Thyroid gland (tissue), 4 donors: ENCODE measurements at places on chromosomes 6 and 20. TPM values are rescaled to one million over a fixed set of nuclear protein-coding genes. Genes with fewer than 3 reads are reported as not detected.

DNA sequence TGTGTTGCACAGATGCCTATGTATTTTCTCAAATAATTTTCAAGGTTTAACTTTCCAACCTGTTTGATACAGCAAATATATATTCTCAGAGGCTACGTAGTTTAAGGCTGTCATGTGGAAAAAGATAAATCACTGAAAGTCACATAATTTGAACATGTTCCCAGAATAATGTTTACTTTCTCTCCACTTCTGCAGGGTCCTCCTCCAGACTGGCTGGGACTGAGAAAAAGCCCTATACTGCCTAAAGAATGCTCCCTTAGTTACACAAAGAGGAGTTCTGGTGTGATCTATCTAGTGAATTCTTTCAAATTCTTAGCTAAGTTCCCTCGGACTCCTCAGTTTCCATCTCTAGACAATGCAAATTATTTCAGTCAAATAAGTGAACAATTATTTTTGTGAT is 411.0 kb downstream of the C6orf118 start:
- DNase-seq = no peak

SLC16A10 gene
- total RNA-seq = 18.7 TPM

PAK5 gene
- not detected for total RNA-seq

MAP1LC3A gene
- 119 TPM for total RNA-seq

DNA sequence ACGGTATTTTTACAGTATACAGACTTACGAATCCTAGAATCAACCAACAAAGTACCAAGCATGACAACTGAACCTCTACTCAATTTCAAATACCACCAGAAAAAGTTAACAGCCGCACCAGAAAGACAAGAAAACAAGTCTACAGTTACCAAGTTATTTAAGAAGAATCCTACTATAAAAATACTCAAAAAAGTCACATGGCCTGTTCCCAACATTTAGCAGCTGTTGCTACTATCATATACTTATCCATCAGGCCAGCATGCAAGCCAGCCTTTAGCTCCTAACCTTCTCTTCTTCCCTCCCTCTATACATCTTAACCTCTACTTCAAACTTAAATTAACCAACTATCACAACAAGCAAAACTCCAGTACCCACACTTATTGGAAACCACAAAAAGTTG is 1.9 kb downstream of the SYNCRIP start:
- DNase-seq = no peak

RFX6 gene
- total RNA-seq = not detected
